SIG-M5 (cell line): ENCODE measurements at places on chromosomes 2 and 18.

- no peak for DNase-seq
These were observed 281.9 kb downstream of the SRBD1 start for GRCh38 chr2:45329045-45329677.

DNA sequence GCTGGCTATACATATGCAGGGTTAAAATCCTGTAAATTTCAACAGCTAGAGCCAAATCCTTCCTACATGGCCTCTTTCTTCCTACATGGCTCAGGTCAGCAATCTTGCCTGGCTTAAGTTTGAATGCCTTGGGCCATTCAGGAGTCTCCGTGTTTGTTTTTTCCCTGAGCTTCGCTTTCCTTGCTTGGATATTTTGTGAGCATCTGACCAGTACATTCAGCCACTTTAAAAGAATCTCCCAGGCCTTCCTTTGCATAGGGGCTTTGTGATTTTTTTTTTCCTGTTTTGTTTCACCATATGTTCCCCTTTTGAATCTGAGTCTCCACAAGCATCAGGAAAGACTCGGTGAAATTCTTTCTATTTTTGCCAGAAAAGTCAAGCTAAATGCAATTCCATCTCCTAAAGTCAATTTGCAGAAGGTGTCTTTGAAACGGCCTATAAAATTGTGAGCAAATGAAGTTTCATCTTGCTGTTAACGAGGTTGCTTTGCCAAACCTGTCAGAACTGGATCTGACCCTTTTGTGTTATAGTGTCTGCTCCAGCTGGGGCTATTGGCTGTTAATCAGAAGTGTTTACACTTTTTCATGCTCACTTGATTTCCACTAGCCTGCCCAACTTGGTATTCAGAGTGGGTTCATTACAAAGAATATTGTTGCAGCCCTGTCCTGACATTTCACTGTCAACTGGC lies 256.9 kb downstream of the DCC start:
- DNase-seq: no peak

GRCh38 chr2:172878260-172878659 lies 142.6 kb downstream of the RAPGEF4 start:
- no peak for DNase-seq

DNA sequence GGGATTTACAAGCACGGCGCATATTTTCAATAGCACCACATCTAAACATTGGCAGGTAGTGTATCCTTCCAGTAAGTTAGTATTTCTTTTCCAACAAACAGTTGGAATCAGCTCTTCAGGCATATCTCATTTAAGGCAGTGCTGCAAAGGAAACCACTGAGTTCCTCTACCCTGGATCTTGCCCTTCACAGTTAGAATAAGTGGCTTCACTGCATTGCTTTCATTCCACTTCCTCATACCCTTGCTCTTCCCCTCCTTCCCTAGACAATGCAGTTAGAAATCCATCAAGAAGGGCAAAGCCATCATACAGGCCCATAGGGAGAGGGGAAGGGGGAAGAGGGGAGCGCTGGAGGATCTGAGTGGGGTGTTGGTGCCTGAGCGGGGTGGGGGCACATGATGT lies 173.7 kb downstream of the FBXO15 start:
- no peak for DNase-seq

GRCh38 chr18:36503477-36503876 lies 206.0 kb downstream of the FHOD3 start:
- no peak for DNase-seq

- DNase-seq: no peak
These were observed 735.4 kb upstream of the FANCL start for GRCh38 chr2:58976375-58977071.

DNA sequence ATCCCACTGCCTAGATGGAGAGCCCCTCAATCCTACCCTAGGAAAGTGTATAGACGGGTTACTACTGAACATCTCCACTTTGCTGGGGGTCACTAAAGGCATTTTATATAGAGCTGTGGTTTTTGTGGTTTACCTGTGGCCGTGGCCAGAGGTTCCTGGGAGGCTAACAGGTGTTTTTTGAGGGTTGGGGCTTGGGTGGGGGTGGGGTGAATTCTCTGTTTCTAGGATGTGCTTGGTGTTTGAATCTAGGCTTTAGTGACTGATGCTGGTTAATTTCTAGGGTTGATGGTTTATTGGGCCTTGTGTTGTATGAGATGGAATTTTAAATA lies 7.7 kb downstream of the HOXD8 start:
- no peak for DNase-seq

DNA sequence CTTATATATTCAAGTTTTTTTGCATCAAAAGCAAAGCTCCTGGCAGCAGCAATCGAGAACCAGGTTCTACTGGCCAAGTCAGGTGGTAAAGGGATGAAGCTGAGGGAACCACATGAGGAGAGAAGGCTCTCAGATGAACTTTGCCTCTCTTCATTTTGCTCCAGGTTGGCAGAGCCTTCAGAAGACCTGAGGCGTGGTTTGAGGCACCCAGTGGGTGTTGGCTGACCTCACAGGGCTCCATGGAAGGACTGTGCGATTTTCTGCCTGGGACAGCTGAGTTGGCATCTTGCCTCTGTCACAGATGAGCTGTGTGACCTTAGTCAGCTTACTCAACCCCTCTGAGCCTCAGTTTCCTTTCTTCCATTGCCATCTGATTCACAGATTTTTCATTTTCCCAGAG lies 89.0 kb downstream of the INSIG2 start:
- no peak for DNase-seq

DNA sequence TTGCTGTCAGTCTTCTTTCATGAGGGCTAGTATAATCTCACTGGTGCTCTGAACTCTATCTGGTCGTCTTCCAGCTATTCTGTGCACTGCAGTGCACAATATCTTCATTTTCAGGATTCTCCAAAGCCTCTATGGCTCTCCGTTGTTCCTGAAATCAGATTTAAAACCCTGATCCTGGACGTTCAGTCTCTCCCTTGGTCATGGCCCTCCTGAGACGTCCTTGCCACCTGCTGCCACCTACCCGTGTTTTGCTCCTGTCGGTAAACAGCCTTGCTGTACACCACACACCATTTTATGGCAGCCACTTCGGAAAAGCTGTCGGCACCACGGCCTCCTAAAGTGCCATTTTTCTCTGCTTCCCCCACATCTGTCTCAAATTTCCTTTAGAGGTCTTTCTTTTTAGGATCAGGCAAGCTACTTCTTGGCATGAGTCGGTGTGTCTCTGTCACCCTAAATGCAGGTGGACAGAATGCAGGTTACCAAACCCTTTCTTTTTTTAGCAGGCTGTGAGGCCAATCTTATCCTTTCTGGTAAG lies 170.0 kb downstream of the HRH4 start:
- no peak for DNase-seq

- no peak for DNase-seq
These were observed 13.5 kb upstream of the CALCRL start for GRCh38 chr2:187461294-187462261.

DNA sequence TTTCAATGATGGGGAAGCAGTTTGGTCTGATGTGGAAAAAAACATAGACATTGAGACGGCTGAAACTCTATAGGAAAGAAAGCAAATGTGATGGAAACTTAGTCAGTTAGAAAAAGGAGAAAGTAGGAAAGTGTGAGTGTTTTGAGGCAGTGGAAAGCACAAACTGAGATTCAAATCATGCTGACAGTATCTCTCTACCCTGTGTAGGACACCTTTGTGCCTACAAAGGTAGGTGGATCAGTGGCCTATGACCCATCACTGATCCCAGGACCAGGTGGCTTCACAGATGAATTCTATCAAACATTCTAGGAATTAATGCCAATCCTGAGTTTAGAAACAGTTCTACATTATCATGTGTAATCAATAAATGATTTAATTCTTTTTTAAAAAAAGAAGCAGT lies 57.1 kb downstream of the CD226 start:
- no peak for DNase-seq

DNA sequence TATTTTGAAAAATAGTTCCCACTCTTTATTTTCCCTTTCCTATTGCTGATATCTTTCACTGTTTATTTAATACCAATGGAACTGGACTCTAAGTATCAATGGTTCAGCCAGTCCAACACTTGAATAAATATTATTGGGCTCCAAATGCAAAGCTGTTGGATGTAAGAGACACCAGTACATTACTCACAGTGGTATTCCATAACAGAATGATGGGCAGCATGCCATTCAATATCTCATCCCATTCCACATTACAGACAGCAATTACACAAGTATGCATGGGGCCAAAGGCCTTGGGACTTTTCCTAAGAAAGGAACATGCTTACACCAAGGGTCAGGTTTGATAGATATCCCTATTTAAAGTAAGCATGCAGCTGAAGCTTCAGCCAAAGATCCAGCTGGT lies 231.9 kb downstream of the RND3 start:
- no peak for DNase-seq

- DNase-seq: no peak
These were observed 54.0 kb downstream of the ATOH8 start for GRCh38 chr2:85807756-85808155.
